Stimulated activated CD4-positive, alpha-beta T cell treated with anti-CD3 and anti-CD28 coated beads, TNF-alpha, amount 100 ng/mL, for 24 hours (primary cell): ENCODE measurements at places on chromosomes 5 and 9.

DNA sequence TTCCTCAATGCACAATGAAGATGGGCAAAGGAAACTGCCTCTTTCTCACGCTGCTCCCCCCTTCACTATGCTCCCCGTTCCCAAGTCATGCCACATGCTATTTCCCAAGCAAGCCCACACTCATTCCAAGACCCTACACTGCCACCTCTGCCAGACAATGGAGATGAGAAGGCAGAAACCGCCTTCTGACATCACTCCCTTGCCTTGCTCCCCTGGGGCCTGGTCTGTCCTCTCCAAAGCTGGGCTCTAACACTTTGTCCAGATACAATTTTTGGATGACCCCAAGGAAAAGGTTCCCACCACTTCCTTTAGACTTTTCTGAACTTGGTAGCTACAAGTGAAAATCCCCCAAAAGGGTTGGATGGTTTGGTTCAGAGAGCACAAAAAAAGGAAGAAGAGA, 7.2 kb upstream of the ADRA1B start:
- DNase-seq = no peak

GRCh38 chr9:124869986-124870560, 8.1 kb downstream of the ARPC5L start:
- DNase-seq = peak; percentile 77

DNA sequence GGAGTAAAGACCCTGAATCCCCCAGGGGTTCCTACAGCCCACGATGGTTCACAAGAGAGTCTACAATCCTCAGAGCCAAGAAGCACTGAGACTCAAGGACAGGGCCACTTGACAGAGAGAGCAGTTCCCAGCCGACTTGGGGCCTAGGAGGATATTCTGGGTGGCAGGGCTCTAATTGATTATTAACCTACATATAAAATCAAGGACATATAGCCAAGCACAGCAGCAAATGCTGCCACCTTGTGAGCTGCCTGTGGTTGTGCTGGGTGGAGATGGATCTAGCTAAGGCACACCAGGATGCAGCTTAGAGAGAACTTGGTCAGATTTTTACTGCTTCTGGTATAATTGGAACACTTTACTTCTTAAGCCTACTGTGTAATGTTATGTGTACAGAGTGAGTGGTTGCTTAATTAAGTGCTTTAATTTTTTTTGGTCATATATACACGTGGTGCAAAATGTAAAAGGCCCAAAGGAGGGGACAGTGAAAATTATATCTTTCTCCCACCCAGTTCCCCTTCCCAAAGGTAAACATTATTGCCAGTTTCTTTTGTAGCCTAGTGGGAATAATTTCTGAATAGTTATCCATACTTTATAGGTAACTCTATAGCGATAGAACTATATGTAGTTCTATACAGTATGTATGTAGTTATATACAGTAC, 78.8 kb downstream of the F2RL2 start:
- DNase-seq = no peak

GRCh38 chr5:65203746-65204145, 278.0 kb downstream of the ADAMTS6 start:
- no peak for DNase-seq

- no peak for DNase-seq
These were observed 293.5 kb downstream of the CDH10 start for GRCh38 chr5:24351285-24351684.

GRCh38 chr5:90994796-90995195, 388.3 kb downstream of the ARRDC3 start:
- DNase-seq = no peak

DNA sequence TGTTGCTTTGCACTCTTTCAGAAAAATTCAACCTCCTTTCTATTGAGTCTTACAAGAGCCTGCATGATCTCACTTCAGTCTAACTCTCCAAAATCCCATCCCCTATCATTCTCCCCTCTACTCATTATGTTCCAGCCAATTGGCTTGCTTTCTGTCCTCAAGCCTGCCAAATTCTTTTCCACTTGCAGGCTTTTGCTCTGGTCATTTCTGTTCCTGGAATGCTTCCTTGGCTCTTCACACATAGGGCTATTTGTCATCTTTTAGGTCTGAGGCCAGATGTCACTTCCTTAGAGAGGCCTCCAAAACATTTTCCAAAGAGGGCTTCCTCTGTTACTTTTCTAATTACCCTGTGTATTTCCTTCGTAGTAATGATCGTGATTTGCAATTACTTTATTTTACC, 11.8 kb upstream of the CHD1 start:
- no peak for DNase-seq

DNA sequence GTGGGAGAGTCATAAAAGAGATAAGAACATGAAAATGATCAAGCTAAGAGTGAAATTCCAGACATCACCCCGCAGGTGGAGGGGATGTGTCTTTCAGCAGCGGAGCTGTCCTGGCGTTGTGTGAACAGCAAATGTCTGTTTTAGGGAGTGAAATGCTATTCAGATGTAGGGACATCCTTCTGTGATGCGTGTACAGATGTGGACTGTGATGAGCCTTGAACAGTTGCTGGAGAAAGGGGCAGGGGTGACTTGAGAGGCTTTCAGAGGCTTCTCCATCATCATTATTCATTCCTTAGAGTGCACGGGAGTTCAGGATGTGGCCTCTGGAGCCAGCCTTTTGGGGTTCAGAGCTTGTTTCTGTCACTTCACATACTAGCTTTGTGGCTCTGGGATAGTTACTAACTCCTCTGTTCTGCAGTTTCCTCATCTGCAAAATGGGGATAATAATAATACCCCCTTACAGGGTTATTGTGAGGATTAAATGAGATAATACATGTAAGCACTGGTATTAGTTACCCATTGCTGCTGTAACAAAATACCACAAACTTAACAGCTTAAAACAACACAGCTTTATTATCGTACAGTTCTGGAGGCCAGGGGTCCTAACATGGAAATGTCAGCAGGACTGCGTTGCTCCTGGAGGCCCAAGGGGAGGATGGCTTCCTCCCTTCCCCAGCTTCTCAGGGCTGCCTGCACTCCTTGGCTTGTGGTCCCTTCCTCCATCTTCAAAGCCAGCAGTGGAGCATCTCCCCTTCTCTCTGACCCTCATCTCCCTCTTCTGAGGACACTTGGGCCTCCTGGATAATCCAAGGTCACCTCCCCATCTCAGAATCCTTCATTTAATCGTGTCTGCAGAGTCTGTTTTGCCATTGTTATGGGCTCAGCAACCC, 9.4 kb downstream of the TRAF1 start:
- no peak for DNase-seq

DNA sequence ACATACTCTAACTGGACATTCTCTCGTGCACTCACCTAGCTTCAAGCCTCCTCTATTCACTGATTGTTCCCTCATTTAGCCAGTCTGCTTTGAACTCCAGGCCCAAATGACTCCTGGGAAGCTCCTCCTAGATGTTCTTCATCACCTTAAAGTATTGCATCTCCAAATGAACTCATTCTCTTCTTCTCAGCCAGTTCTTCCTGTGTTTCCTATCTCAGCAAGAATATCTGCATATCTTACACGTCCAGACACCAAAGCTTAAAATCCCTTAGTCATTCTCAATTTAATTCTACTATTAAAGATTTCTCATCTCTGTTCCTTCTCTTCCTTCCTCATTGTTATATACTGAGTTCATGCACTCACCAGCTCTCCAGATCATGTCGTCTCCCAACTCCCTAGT, 118.6 kb upstream of the DAB2 start:
- no peak for DNase-seq

DNA sequence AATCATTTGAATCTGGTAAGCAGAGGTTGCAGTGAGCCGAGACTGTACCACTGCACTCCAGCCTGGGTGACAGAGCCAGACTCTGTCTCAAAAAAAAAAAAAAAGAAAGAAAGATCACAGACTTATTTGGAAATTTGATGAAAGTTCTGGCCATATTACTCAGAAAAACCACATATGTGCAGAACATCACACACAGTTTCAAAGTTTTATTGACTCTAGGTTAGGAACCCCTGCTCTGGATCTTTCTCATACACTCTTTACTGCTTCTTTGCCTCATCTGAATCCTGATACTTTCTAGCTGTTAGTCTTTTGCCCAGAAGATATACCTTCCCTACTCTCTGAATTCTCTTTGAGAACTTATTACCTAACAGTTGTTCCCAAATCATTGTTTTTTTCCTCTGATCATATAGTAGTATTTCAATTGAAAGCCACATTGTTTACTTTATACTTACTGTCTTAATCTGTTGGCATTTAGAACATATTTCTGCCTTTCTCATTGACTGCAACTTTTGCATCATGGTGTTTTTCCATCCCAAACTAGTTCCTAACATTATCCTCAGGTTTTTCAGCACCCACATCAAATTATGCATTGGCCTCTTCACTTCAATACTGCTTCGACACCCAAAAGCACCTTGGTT, 68.7 kb downstream of the LNPEP start:
- DNase-seq = no peak

DNA sequence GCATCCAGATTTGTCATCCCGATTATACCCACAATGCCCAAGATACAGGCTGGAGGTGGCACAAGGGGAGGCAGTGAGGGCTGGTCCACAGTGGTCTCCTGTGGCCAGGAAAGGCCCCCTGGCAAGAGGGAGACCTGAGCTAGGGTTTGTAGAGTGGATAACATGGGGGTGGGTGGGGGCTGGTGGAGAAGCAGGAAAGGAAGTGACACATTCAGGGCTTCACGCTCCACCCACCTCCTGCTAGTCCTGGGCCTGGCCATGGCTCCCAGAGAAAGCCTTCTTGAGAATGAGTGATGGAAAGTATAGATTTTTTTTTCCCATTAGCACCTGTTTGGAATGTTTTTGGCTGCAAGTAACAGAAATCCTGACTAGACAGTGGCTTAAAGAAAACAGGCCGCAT, 81.3 kb downstream of the ANKRD33B start:
- no peak for DNase-seq

DNA sequence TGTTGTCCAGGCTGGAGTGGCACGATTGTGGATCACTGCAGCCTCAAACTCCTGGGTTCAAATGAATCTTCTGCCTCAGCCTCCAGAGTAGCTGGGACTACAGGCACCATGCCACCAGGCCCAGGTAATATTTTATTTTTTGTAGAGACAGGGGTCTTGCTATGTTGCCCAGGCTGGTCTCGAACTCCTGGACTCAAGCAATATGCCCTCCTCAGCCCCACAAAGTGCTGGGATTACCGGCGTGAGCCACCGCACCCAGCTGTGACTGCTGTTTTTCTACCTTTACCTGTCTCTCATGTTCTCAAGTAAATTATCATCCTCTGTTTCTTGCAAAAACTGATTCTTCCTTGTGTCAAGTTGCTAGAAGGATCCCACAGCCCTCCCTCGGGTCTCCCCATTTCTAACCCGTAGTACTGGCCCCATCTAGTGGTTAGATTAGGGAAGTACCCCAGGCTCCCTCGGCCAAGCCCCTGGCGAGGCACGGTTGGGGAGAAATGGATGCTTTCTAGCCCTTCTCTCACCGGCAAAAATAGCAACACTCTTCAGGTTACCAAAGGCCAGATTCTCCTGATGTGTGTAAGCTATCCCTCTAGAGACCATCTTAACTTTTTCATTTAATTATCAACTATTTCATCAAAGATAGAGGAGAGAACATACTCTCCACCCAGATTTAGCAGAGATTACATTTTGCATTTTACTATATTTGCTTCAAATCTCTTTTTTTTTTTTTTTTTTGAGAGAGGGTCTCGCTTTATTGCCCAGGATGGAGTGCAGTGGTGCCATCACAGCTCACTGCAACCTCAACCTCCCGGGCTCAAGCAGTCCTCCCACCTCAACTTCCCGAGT, 19.2 kb upstream of the TOR1B start:
- peak; percentile 62 for DNase-seq

GRCh38 chr9:113715086-113715485, 161.0 kb upstream of the ZNF618 start:
- no peak for DNase-seq

DNA sequence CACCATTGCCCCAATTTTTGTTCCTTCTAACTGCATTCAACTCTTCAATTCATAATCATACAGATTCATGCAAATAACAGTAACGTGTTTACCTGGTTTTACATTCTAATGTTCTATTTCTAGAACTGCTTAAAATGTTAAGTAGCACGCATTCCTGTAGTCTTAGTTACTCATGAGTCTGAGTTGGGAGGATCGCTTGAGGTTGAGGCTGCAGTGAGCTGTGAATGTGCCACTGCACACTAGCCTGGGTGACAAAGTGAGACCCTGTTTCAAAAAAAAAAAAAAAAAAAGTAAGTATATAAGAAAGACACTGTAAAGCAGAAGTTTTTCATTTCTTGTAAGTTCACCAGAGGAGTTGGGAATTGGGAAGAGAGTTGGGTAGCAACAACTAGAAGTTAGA, 105.9 kb downstream of the F2RL2 start:
- no peak for DNase-seq

DNA sequence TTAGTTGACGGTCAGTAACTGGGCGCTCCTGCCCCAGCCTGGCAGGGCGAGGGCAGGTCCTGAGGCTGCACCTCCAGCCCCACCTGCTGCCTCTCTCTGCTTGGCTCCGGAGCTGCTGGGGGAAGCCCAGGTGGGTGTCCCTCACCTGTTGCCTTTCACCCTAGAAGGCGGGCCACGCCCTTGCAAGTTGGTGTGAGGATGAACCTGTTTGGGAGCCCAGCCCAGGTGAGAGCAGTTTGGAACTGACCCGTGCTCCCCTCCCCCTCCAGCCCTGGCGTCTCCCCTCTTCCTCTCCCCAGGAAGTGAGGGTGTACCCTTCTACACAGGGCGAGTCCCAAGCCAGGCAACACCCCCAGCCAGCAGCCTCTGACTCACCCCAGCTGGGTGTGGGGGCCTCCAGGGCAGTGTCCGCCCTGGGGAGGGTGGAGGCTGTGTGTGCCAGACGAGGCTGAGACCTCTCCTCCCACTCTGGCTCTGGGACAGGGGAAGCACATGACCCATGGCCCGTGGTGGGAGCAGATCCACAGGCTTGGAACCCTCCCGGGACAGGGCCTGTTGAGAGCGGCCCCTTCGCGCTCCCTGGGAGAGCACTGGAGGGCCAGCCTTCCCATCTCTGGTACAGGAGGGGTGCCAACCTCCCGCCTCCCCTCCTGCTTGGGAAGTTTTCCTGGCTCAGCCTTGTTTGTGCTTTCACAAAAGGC, 10.4 kb downstream of the LRRC8A start:
- DNase-seq = no peak

DNA sequence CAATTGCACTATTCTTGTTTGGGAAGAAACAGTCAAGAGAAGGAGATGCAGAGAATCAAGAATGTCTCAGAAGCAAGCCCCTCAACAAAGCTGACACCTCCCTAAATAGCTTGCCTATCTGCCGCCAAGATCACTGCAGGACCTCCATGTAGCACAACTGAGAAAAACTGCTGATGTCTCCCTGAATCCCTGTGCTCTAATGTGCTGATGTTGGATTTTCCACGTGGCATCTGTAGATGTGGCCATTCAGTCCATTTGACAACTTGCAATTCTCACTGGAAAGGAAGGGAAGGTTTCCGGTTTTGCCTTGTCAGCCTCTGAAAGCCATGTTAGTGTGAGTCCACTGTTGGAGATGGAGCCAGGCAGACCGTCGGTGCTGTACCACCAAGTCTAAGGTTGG, 374.0 kb downstream of the DIRAS2 start:
- no peak for DNase-seq

DNA sequence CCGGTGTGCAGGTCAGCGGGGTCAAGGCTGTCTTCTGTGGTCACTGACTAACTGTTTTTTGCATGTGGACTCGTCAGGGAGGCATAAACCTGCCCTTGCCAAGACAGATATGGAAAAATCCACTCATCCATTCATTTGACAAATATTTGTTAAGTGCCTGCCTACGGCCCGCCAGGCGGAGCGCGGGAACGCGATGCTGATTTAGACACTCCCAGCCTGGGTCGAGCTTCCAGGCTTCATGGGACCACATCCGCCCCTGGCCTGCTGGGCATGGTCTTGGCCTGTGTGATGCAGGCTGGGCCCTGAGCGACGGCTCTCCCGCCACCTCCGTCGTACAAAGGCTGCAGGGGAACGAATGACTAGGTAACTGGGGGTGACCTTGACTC, 18.1 kb downstream of the MYMK start:
- DNase-seq = no peak

- DNase-seq = peak; percentile 48
These were observed 15.3 kb downstream of the GCNT4 start for GRCh38 chr5:75037106-75037505.
